Stimulated activated CD4-positive, alpha-beta T cell treated with anti-CD3 and anti-CD28 coated beads, TNF-alpha, amount 100 ng/mL, for 4 hours (primary cell): ENCODE measurements at places on chromosomes 16 and 17.

GRCh38 chr16:11557801-11558200 is 28.9 kb downstream of the LITAF start:
- DNase-seq, result no peak

DNA sequence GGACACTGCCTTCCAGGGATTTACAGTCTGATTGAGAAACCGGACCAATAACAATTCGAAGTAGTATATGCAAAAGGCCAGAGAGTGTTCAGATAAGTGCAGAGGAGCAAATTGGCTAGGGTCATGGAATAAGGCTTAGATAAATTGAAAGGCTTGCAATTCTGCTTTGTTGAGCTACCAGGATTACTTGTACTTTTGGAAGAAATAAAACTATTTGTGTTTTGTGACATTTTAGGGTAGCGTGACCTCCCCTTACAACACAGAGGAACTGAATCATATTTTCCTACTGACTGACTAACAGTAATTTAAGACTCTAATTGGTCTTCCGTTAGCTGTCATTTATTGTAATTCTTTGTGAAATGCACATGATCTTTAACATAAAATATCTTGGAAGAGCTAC is 104.7 kb downstream of the PITPNC1 start:
- DNase-seq, result no peak

DNA sequence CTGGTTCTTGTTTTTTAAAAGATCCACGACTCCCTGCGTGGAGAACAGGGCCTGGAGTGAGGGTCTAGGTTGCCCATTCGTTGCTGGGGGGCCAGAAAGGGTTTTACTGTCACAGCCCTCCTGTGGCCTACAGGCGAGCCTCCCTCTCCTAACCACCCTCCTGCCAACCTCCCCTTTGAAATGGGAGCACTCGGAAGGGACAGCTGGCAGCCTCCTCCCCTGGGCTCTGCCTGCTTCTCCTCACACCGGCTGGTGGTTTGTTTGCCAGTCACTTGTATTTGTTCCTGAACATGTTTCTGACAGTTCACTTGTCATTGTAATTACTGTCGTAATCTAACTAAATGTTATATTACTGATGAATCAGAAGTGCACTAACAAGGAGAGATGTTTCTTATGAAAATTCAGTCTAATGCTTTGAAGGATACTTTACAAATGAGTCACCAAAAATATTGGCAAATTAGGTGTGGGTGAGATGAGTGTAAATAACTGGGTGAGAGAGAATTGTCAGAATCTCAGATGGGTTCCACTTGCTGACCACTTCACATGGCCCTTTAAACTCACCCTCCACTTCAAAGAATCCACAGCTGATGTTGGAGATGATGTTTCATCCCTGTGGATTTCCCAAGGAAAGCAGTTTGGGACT is 2.7 kb upstream of the SPPL2C start:
- no peak for DNase-seq

DNA sequence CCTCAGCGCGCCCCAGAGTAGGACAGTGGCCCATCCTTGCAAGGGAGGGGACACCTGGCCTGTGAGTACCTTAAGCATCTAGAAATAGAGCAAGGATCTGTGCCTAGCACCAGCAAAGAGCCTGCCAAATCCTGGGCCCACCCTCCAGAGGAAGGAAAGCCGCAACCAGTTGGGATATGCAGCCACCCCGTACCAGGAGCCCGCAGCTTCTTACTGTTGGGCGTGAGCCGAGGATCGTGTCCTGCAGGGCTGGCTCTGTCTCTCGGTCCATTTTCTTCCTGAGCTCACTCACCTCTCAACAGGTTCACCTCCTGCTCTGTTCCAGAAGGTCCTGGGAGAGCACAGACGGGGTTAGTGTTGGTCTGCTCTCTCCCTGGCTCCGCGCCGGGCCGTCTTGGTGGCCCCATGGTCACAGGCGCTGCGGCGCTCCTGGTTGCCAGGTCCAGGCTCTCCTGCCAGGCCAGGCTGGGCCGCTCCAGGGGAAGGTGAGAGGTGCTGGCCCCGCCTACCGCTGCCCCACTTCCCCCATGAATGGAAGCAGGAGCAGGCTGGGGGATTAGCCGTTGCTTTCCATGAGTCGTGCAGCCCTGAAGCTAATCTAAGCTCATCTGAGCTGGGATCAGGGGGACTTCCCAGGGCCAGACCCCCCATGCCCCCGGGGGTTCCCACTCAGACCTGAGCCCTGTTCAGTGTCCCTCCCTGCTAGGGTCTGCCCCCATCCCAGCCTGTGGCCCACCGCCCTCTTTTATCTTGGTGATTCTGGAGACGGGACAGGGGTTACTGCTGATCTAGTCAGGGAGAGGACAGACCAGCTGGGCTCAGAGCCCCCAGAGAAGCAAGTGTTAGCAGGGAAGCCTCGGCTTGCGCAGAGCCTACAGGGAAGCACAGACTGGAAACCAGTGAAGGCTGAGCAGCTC is 12.7 kb downstream of the ENDOV start:
- no peak for DNase-seq

DNA sequence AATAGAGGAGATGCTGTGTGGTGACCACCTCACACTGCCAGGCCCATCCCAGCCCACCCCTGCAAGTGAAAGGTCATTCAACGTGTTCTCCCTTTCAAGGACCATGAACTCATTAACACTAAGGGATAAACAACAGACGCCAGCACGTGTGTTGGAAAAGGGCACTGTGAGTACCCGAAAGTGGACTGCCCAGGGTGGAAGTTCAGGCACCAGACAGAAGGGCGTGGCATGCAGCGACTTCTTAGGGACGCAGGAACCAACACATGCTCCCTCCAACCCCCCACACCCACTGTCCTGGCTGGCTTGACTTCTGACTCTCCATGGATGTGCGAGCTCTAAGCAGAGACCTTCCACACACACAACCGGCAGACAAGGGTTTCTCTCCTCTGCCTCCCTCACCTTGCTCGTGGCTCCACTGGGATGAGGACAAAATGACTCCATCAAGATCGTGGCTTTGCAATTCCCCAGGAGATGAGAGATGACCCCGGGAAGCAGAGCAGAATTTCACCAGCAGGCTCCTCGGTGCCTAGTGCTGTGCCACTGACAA is 11.0 kb downstream of the UBALD1 start:
- DNase-seq, result no peak

GRCh38 chr17:2241823-2242222 is 61.8 kb downstream of the SMG6 start:
- no peak for DNase-seq

GRCh38 chr17:80119839-80120238 is 18.5 kb downstream of the GAA start:
- DNase-seq, result no peak

DNA sequence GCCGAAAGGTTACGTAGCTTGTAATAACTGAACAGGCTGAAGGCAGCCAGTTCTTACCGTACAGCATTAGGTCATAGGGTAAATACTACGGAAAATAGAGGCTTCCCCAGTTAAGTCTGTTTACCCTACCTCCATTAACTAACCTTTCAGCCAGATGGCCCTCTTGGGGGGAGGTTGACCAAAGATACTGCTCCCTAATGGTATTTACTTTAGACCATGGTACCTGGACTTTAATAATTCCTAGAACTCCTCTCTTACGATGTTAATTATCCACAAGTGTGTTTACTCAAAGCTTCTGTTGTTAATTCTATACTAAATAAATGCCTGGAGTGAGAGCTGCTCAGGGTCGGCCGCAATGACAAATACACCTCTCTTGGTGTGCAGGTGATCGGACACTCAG is 9.8 kb upstream of the ADAT1 start:
- DNase-seq, result no peak

GRCh38 chr17:7883781-7884386 is 4.7 kb upstream of the CHD3 start:
- no peak for DNase-seq

DNA sequence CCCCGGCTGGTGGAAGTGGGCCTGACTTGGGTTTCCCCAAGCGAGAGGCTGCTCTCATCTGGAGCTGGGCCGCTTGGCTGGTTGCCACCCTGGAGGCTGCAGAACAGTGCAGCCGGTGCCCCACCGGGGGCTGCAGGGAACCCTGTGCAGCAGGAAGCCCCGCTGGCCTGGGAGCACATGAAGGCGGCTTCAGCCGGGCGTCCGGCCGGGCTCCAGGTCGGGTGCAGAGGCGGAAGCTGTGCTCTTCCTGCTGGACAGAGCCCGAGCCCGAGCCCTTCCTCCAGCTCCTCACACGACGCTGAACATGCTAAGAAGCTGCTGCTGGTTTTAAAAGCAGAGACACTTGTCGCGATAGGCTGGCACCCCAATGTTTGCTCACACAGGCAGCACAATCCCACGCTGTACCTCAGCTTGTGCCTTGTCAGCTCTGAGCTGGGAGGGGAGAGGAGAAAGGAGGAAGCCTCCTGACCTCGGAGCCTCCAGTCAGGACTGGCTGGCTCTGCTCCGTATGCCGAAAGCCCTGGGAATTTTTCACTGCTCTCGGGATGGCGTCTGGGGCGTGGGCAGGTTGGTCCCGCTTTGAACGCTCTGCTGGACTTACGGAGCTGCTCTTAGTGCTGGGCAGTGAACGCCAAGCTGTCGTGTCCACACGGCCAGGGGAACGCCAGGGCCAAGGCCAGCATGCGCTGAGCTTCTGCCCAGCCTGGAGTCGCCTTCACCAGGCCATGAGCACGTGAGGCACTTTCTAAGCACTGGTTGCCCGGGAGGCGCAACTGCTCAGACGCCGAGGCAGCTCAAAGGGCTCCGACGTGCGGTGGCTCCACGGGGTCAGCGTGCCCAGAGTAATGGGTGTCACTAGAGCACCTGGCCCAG is 8.8 kb downstream of the CDK5R1 start:
- no peak for DNase-seq

- no peak for DNase-seq
Observed at GRCh38 chr17:50766222-50767023, 895 bp downstream of the ANKRD40CL start.

- no peak for DNase-seq
Observed at GRCh38 chr17:72462814-72463213, 342.0 kb downstream of the SOX9 start.

GRCh38 chr17:33142705-33143299 is 150.3 kb downstream of the ASIC2 start:
- no peak for DNase-seq

DNA sequence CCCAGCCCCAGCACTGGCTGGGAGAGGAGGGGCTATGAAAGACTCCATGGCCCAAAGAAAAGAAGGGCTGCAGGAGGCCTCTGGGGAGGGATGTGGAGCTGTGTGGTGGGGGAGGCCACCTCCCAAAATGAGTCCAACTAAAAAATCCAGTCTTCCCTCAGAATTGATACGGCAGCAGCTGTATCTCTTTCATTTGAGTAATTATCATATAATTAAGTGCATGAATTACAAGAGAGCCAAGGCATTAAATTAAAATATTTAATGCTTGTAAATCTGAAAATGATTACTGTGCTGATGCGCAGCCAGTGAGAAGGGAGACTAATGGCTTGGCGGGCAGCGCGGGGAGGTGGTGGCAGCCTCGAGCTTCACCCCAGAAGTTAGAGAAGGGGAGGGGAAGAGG is 192.8 kb downstream of the C16orf78 start:
- DNase-seq, result no peak

DNA sequence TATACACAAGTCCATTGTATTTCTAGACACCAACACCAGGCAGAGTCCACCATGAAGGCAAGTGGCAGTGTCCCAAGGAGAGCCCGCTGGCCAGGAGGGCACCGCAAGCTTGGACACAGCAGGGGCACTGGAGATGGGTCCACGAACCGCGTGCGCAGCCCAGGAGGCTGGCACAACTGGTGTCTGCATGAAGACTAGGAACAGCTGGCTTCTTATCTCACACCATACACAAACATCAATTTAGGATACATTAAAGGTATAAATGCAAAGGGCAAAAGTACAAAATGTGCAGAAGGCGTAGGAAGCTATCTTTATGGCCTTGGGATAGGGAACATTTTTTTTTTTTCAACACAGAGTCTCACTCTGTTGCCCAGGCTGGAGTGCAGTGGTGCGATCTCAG is 52.4 kb downstream of the ANKRD11 start:
- no peak for DNase-seq

DNA sequence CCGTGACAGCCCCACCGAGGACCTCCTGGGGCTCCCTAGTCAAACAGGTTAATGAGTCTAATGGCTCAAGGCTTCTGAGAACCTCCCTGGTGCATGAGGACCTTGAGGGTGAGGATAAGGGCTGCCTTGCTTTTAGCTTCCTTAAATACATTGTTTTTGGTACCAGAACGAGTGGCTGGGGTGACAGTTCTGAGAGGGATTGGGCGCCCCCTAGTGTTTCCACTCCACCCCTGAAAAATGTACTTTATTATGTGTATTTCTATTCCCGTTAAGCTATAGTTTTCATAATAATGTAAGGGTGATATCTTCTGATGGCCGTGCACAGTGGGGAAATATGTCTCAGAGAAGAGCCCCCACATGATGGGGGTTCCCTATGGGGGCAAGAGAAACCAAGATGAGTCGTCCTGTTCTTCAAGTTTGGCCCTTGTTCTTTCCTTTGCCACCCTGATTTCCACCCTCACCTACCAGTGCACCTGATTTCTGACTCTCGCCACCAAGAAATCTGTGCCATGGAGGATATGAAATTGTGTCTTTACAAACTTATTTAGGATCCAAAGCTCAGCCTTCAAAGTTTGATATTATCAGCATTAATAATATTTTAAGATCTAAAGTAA is 14.5 kb upstream of the VWA3A start:
- peak; percentile 54 for DNase-seq

DNA sequence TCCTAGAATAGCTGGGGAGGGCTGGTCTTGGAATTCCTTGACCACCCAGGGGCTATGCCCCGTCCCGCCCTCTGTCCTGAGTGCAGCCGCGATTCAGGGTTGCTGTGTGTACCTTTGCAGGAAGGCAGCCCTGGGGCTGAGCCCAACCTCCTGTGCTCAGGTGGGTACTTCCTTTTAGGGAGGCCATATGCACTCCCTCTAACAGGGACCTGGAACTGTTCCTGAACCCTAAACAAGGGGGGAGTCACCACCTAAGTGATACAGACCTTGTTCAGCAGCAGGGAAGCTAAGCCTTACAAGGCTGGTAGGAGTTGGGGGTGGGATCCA is 24.6 kb downstream of the LLGL2 start:
- no peak for DNase-seq

DNA sequence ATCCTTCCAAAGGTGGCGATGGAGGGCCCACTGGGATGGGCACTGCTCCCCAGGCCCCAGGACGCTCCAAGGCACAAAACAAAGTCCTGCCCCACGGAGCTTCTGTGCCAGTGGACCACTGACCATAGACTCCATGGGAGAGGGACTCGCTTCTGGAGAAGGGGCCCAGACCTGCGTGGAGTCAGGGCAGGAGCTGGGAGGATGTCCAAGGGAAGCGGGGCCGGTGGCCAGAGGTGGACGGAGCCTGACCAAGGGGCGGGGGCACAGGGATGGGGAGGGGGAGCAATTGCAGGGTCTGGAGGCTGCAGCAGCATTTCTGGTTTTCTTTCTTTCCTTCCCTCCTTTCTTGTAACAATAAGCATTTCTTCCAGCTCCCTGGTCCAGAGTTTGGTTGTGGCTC is 14.1 kb downstream of the KCNJ12 start:
- DNase-seq, result no peak

DNA sequence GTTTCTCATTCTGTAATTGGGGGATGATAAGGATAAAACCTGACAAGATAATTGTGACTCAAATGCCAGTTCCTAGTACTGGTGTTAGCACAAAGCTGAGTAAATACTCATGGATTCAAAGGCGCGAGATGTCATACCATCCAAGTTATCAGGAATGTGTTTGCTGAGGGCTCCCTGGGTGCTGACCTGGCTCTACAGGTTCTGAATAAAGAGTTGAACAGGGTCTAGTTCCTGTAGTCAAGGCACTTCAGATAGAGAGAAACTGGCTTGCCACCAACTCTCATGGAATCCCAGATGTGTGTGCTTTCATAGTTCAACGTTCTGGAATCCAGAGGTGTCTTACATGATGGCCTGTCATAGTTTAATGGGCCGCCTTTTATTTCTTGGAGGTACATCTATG is 141.6 kb downstream of the PRKCA start:
- no peak for DNase-seq
